ENCODE measurements at places on chromosomes 5 and 9. TPM values are rescaled to one million over a fixed set of nuclear protein-coding genes. Genes with fewer than 3 reads are reported as not detected.

GRCh38 chr9:87831159-87831558 is 51.5 kb upstream of the SPATA31E1 start:
- H3K36me3 ChIP-seq, result no peaks in the 10 kb centered on the region
- DNase-seq, result no peak
- H3K4me3 ChIP-seq, result no peak overlapping the region
- no peaks in the 10 kb centered on the region for H3K4me1 ChIP-seq

DNA sequence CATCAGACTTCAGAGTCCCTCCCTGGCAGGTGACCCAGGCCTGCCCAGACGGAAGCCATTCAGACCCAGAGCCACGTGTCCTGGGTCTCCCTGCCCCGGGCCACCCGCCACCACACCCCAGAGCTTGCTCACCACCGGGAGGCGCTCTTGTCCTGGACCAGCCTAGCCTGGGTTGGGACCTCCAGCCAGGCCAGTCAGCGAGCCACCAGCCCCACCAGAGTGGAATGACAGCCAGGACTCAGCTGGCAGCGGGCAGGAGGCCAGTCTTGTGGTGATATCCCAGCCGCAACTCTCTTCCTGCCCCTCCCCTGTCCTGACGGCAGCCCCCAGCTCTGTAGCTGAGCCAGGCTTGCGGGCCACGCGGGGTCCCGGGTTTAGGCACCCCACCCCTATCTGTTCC is 1.7 kb upstream of the PTGDS start:
- H3K36me3 ChIP-seq, result no peaks in the 10 kb centered on the region
- peak; percentile 90 for DNase-seq
- peaks cover 4% of the 10 kb centered on the region for H3K27me3 ChIP-seq
- no peak overlapping the region for H3K4me3 ChIP-seq
- no peaks in the 10 kb centered on the region for H3K4me1 ChIP-seq

Gene SPEF2
- total RNA-seq, result 1.3 TPM

- no peak for DNase-seq
- no peaks in the 10 kb centered on the region for H3K27me3 ChIP-seq
- H3K36me3 ChIP-seq, result peaks cover 2% of the 10 kb centered on the region
- no peak overlapping the region for H3K4me3 ChIP-seq
Measured at GRCh38 chr5:14284392-14285148, 141.4 kb downstream of the TRIO start.

Gene SLC4A9
- total RNA-seq, result 0.15 TPM

DNA sequence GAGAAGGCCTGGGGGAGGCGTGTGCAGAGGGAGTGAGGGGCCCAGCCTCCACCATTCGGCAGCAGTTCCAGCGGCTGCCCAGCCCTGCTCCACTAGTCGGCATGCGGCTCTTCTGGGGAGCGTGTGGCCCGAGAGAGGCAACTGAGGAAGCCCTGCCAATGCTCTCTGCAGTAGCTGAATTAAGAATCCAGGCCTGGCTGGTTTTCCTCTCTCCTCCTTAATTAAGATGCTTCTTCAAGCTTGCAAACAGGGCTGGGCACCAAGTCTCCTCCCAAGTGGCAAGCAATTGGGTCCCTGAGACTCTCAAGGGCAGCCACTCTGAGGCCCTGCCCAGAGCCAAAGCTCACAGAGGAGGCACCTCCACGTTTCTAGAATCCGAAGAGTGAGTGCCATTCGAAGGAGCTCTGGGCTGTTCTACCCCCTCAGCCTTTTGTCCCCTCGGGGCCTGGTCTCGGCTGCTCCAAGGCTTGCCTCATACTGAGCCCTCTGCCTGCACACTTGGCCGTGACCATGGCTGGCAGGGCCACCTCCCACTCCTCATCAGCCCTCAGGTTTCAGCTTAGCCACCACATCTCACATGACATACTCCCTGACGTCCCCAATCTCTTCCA is 75.4 kb upstream of the LRRTM2 start:
- no peaks in the 10 kb centered on the region for H3K4me1 ChIP-seq
- H3K27ac ChIP-seq, result no peak overlapping the region
- no peaks in the 10 kb centered on the region for H3K36me3 ChIP-seq
- no peak overlapping the region for H3K4me3 ChIP-seq
- H3K27me3 ChIP-seq, result no peaks in the 10 kb centered on the region

DNA sequence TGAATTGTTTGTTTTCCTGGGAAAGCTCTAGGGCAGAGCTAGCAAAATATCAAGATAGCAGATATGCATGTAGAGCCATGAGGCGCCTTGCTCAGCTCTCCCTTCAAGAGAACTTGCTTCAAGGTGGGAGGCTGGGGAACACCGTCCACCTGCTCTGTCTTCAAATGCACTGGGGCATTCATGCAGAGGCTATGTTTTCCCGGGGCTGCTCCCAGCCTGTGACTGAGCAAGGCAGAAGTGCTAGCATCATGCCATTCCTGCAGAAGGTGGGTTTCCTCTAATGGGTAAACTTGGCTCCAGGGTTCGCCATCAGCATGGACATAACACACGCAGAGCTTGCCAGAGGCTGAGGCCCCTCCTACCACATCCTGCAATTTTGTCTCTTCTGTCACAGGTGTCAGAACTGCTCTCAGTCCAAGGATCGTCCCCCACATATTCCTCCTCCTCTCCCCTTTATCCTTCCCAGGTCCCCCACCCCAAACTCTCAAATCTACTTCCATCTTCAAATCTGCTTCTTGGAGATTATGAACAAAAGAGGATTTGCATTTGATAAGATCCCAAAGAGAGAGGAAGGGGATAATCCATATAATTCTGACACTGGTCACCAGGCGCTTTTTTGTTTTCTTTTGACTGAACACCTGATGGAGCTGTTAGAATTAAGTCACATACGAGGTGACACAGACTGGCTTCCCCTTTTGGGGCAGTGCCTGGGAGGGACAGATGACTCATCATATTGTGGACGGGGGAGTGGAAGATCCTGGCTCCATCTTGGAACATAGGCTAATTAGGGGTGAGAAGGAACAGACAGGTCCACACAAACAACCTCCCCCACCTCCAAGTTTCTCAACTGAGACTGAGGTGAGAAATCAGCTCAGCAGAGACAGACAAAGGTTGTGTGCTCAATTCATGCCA is 85.0 kb upstream of the TAF11L2 start:
- peaks cover 2% of the 10 kb centered on the region for H3K4me1 ChIP-seq
- H3K27me3 ChIP-seq, result no peaks in the 10 kb centered on the region
- H3K27ac ChIP-seq, result no peak overlapping the region
- H3K36me3 ChIP-seq, result no peaks in the 10 kb centered on the region

Gene KCTD16
- 0.10 TPM for total RNA-seq

DNA sequence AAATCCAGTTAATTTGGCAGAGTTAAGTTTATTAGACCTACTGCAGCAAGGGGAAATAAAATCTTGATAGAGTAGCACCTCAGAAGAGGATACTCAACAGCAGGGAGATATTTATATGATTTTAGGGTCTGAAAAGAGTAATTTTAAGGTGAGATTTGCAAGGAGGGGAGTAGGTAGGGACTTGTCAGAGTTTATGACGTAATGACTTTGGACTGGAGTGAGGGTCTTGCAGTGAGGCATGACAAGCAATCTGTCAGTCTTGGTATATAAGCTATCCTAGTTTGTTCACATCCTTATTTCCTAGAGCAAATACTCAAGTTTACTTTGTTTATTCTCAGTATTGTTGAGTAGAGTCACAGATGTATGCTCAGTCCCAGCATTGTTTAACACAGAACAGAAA is 722.6 kb downstream of the TLE4 start:
- H3K27ac ChIP-seq, result no peak overlapping the region
- H3K4me3 ChIP-seq, result no peak overlapping the region
- no peaks in the 10 kb centered on the region for H3K4me1 ChIP-seq
- H3K36me3 ChIP-seq, result no peaks in the 10 kb centered on the region

Gene OCLN
- 76.3 TPM for total RNA-seq

Gene OR1Q1
- total RNA-seq, result not detected

- H3K4me1 ChIP-seq, result no peaks in the 10 kb centered on the region
- peak overlapping the region; percentile 76 for H3K4me3 ChIP-seq
- no peak for DNase-seq
- no peak overlapping the region for H3K27ac ChIP-seq
Measured at GRCh38 chr5:128965638-128966302, 482 bp downstream of the SLC27A6 start.

Measured in H1 (cell line).